ENCODE measurements at places on chromosomes 1 and 21.

- DNase-seq, result no peak
These were observed 2.4 kb upstream of the KRTAP10-11 start for GRCh38 chr21:44643741-44644310.

- no peak for DNase-seq
These were observed 107.6 kb downstream of the PLXNA2 start for GRCh38 chr1:208136459-208137182.

- DNase-seq, result peak; percentile 67
These were observed 7.1 kb upstream of the DIPK1A start for GRCh38 chr1:92968138-92969032.

- no peak for DNase-seq
These were observed 399.4 kb downstream of the SMYD3 start for GRCh38 chr1:246107516-246108277.

DNA sequence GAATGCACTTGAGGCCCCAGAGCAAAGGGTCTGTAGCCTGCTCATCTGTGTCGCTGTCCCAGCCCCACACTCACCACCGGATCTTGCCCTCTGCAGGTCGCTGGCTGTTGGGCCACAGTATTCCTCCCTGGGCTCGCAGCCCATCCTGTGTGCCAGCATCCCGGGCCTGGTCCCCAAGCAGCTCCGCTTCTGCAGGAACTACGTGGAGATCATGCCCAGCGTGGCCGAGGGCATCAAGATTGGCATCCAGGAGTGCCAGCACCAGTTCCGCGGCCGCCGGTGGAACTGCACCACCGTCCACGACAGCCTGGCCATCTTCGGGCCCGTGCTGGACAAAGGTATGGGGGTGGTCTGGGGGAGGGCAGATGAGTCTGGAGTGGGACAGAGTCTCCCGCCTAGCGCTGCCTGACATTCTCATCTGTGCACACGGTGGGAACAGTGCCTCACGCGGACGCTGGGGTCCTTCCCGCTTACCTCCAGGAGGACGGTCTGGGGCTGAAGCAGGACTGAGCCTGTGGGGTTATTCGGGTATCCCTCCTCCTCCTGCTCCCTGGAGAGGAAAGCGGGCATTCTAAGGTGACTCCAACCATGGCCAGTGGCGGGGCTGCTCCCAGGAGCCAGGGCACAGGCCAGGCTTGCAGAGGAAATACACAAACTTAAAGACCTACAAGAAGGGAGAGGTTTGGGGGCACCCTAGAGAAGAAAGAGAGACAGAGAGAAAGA is 15.9 kb downstream of the WNT3A start:
- no peak for DNase-seq

GRCh38 chr21:35994613-35995012 is 65.7 kb downstream of the SETD4 start:
- no peak for DNase-seq

- no peak for DNase-seq
These were observed 305.2 kb upstream of the FMN2 start for GRCh38 chr1:239786464-239786863.

- DNase-seq, result no peak
These were observed 30.7 kb downstream of the PGM1 start for GRCh38 chr1:63623952-63624351.

GRCh38 chr1:47030170-47030805 is 6.8 kb downstream of the CYP4X1 start:
- DNase-seq, result no peak

- no peak for DNase-seq
These were observed 23.0 kb downstream of the RGS2 start for GRCh38 chr1:192831706-192832355.

DNA sequence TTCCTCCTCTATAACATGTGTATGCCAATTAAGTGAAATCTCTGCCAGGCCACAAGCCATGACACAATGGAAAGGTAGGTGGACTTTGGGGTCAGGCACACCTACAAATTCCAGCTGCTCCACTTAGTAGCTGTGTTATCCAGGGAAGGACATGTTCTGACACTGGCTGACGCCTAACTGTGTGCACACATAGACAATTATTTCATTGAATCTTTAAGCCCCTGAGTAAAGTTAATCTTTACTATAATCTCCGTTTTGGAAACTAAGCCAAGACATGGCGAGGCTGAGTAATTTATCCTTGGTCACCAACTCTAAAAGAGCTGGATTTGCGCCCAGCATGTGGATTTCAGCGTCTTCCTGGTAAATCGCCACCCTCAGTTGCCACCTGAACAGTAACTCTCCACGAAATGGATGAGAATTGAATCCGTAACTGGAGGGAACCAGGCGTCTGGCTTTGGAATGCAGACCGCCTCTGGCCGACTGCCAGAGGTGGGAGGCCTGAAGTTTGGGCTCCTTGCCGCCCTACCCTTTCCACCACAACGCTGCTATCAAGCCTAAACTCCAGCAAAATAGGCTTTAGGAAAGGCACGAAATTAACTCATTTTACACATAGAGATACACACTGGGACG is 888 bp upstream of the SNRPE start:
- DNase-seq, result no peak

Measured in CD4-positive, alpha-beta T cell treated with Interleukin-15 for 4 hours (primary cell).